ENCODE measurements at places on chromosomes 1 and 21.

GRCh38 chr1:42336978-42337377, 1.9 kb upstream of the FOXJ3 start:
- DNase-seq = no peak

DNA sequence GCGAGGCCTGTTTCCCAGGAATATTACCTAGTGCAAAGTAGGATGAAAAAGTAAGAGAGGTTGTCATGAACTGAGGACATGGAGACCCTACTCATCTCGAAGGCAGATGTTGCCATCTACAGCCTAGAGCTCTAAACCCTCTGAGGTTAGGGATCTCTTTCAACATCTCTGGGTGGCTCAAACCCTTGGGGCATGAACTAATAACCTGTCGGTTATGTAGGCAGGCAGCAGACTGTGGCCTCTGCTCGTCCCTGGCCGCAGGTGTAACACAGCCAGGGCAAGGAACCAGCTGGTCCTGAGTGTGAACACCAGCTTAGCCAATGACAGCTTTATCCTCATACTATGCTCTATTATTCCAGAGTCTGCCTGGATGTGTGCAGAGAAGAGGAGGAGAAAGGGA, 13.2 kb downstream of the CAPZB start:
- no peak for DNase-seq

DNA sequence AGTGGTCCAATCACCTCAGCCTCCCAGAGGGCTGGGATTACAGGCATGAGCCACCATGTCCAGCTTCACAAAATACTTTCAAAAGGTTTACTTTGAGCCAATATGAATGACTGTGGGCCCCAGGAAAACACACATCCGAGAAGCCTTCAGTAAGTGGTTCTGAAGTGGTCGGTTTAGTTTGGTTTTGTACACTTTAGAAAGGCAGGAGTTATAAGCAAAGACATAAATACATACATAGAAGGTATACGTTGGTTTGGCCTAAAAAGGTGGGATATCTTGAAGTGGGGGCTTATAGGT, 3.2 kb upstream of the MIB2 start:
- no peak for DNase-seq

DNA sequence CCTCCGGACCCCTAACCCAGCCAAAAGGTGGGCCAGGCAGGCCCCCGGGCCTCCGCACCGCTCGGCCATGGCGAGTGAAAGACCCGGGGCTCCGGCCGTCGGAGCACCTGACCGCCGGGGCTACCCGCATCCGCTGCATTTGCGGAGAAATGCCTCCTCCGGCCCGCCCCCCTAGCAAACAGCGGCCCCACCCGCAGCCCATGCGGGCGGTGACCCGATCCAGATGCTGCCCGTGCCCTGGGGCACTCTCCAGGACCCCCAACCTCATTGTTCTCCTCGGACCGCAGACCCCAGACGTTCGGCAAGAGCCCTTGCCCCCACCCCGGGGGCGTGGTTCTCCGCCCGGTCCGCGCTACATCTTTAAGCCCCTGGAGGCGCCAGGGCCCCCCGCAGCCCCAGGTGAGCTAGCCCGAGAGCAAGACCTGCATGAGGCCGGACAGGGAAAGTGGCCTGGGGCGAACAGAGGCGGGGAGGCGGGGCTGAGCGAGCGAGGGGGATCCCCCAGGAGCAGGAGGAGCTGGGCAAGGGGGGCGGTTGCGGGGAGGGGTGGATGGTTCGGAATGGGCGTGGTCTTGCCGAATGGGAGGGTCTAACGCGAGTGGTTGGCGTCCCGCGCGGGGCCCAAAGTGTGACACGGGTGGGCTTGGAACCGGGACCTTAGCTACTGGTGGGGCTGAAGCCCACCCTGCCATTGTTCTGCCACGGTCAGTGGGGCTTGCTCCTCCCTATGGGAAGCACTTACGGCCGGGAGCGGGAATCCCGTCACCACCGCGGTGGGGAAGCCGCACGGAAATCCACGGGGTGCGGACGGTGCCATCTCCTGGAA, 6.3 kb upstream of the CRYBG2 start:
- DNase-seq = no peak

DNA sequence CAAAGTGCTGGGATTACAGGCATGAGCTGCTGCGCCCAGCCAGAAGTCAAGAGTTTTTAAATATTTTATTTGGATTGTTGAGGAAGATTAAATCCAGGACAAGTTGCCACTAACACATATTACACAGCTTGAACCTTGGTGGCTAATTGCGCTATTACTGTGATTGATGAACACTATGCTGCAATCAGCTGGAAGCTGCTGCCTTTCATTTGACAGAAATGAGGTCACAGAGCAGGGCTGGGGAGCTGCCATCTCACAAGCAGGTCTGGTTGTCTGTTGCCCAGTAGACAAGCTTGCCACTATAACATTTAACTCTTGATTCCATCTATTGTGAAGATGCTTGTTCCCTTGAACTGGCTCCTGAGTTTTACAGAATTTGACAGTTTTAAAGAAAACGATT, 37.4 kb upstream of the NRDC start:
- no peak for DNase-seq

DNA sequence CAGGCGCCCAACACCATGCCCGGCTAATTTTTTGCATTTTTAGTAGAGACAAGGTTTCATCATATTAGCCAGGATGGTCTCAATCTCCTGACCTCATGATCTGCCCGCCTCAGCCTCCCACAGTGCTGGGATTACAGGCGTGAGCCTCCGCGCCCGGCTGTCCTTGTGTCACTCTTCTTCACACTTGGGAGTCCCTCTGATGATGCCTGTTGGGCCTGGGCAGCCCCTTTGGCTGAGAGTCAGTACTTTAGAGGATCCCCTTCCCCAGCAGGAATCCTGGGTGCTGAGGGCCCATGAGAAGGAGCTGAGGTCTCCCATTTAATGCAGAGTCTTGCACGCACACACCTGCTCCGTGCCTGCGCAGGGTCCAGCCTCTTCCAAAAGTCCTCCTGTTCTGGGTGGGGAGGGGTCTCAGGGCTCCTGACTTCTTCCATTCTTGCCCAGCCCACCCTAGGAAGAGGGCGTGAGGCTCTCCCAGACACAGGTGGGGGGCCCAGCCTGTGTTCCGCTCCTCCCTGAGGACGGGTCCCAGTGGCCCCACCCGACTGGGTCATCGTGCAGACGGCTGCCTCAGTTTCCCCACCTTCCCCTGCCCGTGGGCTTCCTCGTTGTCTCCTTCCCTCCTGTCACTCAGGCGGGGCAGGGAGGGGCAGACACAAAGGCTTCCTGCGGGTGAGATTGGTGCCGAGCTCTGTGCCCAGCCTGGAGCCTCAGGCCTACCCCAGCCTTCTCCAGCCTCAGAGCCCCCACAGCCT, 3.9 kb downstream of the TTLL10 start:
- DNase-seq = no peak

DNA sequence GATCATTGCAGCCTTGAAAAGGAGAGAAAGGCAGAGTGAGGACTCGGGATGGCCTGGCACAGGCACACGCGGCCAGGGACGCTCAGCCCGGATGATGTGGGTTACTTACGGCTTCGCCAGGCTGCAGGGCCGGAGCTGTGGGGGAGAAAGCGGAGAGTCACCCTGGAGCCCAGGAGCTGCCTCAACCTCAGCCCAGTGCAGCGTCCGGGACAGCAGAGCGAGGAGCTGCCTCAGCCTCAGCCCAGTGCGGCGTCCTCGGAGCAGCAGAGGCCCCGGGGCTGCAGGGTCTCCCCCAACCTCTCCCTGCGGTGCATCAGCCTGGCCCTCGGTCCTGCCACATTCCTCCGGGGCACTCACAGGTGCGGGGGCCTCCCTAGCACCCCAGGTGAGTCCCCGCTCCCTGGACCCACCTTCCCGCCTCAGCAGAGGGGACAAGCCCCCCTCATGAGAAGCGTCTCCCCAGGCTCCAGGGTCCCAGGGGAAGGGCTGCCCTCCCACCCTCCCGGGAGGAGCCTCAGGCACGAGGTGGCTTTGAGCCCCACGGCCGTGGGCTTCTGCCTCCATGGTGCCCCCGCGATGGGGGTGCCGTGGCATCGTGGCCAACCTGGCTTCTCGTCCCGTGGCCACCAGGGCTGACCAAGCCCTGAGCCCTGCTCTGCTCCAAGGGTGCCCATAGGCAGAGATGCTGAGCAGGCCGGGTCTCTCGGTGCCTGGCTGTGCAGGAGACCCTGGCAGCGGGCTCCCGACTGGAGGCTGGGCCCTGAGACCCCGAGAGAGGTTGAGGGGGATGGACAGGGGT, 10.5 kb upstream of the RNF223 start:
- no peak for DNase-seq

DNA sequence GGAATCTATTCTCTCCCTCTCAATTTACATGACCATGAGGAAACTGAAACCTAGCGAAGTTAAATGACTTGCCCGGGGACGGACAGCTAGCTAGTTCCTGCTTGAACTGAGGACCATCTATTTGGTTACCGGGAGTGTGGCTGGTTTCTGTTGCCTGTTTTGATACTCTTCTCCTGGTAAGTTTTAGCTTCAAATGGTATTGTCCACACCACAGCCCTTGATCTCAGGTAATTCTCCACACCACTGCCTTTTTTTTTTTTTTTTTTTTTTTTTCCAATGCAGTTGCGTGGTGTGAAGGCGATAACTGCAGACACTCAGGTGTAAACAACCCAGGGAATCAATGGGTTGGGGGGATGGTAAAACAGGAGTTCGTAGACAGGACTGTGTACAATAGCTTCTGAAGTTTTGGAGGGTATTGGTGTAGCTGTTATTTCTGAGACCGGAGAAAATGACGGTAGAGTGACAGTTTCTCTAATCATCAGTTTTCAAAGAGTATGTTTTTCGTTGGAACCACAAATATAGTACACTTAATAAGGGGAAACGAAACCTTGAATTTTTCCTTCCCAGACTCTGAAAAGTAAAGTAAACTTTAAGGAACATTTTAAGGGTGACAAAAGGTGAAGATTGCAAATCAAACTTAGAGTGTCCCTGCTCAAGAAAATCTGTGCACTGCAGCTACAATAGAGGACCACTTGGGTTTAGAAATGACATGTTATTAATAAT, 125.3 kb upstream of the CACYBP start:
- no peak for DNase-seq

Data from T-helper 2 cell (primary cell).